NCI-H510A (cell line): ENCODE measurements at places on chromosomes 12 and 14.

GRCh38 chr14:55706365-55706684, 126.3 kb downstream of the KTN1 start:
- DNase-seq = no peak

GRCh38 chr12:13093848-13094220, 9.6 kb downstream of the GSG1 start:
- DNase-seq = no peak

GRCh38 chr12:117342682-117343081, 18.7 kb downstream of the NOS1 start:
- no peak for DNase-seq

DNA sequence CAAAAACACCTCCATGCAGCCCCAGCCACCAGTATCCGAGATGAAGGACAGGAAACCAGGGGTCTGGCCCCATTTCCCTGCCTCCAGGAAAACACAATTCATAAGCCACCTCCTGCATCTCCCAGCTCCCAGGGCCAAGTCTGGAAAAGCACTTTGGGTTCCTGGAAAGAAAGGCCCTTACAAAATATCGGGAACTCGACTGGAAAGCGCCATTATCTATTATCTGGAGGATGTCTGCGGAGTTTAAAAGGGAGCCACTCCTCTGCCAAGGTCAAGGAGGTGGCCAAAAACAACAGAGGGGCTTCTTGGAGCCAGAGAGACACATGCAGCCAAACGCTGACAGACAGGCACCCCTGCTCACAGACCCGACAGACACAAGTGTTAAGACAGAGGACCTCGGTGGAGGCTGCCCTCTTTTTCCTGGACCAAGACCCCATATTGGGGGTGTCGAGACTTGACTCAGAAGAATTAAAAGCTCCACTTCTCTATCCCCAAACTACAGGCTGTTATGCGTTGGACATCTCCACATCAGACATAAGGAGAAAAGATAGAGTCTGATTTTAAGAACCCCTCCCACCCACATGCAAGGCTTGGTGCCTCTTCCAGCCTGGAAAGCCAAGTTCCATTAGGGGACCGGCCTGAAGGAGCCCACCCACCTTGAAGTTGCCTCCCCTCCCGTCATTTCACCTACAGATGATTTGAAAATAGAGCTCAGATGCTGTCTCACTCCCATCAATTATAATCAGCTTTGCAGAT, 9.6 kb downstream of the ACTN1 start:
- no peak for DNase-seq

DNA sequence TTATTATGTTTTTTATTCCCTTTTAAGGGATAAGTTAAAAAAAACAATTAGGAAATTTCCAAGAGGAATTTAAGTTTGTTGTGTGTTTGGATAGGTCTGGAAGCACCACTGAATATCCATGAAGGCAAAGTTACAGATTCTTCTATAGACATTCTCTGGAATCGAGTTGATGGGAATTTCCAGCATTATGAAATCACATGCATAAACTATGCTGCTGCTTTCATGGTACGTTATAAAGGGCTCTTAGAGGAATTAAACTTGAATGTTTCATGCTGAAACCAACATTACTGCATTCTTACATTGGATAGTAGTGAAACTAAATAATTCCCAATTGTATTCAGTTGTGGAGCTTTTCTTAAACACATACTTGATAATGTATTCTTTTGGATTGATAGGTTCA, 21.5 kb upstream of the PTPRQ start:
- DNase-seq = no peak
